ENCODE measurements at places on chromosomes 16 and 17.

GRCh38 chr17:73644145-73645049, at the start of gene SDK2:
TSS of gene SDK2 (minus strand) at chr17:73644445. CDS start at chr17:73644088, 357 bp downstream.
- no peak for DNase-seq

- no peak for DNase-seq
These were observed 45.0 kb downstream of the SCNN1G start for GRCh38 chr16:23227529-23227928.

DNA sequence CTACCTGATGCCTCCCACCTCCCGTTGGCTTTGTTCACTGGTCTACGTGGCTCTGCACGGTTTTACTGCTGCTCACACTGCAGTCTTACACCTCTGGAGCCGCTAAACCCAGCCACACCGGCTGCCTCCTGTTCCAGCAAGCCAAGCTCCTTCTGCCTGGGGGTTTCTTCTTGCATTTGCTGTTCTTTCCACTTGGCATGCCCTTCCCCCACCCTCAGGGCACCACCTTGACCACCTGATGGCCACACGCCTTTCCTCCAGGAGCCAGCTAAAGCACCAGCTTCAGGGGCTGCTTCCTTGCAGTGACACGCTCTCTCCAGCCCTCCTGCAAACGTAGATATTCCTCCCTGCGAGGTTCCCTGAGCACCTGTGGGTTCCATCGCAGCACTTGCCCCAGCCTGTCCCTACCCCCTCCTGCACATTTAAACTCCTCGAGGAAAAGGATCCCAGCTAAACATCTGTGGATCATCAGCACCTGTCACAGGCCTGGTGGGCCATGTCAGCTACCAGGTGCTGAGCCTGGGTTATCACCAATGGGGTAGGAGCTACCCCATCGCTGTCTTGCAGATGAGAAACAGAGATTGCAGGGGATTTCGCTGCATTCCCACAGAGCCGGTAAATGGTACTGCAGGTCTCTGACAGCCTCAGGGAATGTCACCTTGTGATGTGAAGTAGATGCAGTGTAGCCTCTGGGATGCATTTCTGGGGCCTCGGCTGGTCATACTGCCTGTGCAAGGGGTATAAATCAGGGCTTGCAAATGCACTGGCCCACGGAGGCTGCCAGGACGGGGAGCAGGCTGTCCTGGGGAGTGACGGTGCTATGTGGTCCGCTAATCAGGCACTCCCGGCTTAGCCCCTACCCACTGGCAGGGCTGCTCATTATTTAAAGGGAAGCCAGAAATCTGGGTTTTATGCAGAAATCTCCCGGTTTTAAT, 285.2 kb downstream of the CPPED1 start:
- DNase-seq = no peak

DNA sequence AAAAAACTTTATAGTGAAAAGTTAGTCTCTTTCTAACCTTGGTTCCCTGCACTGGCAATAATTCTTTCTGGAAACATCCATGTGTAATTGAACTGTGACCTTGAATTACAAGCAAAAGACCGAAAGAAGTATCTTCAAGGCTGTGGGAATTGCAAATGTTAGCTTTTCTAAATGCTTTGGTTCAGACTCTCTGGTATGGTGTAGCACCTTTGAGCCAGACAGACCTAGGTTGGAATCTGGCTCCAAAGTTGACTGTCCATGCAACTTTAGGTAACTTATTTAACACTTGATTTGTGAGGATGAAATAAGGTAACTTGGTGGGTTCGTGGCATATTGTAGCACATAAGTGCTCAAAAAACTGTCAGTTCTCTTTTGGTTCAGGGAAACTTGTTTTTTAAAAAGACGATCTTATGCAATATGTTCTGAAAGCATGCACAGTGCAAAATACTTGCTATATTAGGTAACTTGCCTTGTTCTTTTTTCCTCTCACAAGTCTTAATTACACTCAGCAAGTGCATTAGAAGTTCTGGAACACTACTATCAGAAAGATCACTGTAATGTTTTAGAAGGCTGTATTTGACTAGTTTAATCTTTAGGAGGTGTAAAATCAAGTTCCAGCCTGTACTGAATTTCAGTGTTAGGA, 46.3 kb downstream of the TANGO6 start:
- DNase-seq = no peak

GRCh38 chr16:89324056-89325010, 106.8 kb downstream of the ZNF778 start:
- no peak for DNase-seq

DNA sequence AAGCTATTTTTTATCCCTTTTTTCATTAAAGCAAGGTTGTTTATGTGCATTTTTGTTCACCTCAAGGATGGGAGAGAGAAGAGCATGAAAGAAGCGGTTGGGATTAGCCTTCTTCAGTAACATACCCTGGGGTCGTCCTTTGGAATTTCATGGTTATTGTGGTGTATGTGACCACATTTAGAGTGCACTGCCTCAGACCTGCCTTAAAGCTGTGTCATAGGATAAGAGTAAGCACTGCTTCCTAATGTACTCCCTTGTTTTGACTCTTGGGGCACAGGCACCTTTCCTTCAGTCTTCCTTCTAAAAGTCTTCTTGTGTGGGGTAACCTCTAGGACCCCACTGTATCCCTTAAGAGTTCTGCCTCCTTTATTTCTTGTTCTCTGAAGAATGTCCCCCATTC, 28.9 kb downstream of the TNRC6A start:
- DNase-seq = no peak

DNA sequence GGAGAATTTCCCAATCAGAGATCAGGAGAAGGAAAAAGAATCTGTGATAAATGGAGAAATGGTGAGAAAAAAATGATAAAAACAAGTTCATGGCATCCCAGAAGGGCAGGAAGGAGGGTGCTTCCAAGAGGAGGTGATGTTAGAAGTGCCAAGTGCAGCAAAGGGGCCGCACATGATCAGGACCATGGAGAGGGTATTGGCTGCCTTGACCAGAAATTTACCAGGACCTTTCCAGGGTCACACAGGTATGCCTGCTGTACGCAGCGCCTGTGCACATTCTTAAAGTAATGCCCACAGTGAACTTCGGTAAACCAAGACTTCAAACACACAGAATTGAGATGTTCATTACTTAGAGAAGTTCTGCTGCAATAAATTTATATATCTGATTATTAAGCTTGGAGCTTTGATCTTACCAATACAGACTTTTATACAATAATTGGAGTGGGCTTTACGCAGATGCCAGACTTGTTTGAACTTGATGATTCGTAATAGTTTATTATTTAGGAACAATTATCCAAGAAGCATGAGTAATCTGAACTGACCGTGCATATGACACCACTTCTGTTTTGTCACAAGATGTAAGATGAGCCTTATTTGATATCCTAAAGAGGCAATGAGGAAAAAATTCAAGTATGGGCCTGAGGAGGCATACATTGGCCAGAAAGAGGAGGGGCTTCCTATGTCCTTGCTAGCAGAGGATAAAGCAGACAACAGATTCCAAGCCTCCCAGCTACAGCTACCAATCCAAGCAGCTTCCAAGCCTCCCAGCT, 2.2 kb upstream of the KRT33A start:
- no peak for DNase-seq

DNA sequence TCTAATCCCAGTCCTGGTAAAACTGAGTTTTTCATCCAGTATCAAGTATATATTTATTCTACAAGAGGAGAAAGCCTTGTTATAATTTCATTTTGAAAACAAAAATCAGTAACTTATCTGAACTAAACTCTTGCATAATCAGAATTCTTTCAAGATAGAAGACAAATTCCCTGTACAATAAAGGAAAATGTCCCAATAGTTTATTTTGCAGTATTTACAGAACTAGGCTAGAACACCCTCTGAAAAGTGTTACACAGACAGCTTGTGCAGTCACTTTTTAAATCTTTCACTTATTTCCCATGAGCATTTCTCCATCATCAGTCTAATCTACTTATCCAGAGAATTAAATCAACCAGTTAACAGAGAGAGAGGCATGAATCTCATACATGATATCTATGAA, 48.5 kb downstream of the SPOP start:
- DNase-seq = no peak

DNA sequence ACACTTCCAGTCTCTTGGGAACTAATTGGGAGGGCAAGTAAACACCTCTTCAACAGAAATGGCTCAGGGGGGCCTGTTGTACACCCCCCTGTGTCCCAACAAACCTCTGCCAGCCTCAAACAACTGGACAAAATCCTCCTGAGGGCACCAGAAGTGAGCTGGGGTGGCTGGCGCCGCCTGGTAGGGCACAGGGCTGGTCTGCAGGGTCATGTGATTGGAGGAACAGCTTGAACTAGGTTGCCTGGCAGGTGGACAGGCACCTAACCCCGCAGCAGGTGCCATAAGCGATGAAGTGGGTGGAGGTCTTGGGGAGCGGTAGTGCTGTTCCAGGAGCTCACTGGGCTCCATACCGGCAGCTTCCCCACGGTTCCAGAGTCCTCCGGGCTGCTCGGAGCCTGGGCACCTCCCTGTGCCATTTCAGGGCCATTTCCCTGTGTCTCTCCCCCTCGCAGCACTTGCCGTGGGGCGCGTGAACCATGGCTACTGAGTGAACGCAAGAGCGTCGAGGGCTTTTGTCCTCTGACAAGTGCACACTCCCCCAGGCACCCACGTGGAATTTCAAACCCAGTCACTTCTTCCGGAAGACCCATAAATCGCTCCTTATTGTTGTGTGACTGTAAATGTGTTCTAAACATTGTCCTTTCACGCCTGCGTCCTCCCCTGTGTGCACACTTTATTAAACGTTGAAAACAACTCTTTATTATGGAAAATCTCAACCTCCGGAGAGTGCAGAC, 101.5 kb downstream of the SEC14L1 start:
- DNase-seq = no peak

DNA sequence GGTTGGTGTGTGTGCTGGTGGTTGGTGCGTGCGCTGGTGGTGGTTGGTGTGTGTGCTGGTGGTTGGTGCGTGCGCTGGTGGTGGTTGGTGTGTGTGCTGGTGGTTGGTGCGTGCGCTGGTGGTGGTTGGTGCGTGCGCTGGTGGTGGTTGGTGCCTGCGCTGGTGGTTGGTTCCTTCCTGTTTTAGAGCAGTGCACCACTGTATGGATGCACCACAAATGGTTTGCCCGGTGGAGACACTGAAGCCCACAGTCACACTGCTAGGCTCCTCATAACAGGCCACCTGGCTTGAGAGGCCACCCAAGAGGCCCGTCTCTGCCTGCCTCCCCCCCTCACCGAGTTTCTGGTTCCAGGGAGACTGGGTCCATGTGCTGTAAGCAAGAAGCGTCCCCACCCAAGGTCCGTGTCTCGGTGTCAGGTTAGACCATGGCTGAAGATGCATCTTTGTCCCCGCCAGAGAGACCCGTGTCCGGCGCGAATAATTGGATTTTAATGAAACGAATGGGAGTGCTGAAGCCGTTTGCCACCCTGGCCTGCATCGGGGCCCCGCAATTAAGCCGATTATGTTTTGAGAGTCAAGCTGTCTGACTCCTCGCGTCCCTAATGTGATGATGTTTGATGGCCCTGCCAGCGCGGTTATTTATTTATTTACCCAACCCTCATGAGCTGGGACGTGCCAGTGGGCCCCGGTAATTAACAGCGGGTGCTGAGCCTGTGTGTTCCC, 161.3 kb upstream of the GSE1 start:
- DNase-seq = no peak

GRCh38 chr16:8554881-8555280, 35.4 kb downstream of the TMEM114 start:
- no peak for DNase-seq

GRCh38 chr17:14712611-14713021, 411.7 kb downstream of the HS3ST3B1 start:
- DNase-seq = no peak

DNA sequence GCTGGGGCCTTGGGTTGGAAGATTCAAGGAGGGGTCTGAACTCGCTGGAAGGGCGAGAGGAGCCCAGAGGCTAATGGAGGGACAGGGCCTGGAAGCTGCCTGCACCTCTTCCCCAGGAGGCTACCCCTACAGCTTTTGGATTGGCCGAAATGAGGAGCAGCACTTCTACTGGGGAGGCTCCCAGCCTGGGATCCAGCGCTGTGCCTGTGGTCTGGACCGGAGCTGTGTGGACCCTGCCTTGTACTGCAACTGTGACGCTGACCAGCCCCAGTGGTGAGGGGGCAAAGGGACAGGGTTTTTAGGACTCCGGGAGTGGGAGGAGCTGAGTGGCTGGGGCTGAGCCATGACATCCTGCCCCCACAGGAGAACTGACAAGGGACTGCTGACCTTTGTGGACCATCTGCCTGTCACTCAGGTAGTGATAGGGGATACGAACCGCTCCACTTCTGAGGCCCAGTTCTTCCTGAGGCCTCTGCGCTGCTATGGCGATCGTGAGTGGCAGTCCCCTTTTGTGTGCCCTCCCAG, 8.8 kb downstream of the CNTNAP1 start:
- DNase-seq = no peak

DNA sequence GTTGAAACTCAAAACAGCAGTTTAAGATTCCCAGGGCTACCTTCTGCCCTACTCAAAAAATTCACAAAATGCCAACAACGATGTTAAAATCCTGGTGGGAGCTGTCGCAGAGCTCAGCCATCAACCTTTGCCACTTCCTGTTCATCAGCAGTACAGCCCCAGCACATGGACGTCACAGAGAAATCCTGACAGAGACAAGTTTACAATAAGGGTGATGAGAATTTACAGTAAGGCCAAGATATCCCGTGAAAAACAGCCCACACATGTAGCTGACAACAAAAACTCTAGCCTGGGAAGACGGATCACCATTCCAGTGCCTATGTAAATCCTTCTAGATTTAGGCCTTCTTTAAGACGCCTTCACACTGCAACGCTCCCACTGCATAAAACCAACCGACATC, 18.8 kb downstream of the USP22 start:
- no peak for DNase-seq

DNA sequence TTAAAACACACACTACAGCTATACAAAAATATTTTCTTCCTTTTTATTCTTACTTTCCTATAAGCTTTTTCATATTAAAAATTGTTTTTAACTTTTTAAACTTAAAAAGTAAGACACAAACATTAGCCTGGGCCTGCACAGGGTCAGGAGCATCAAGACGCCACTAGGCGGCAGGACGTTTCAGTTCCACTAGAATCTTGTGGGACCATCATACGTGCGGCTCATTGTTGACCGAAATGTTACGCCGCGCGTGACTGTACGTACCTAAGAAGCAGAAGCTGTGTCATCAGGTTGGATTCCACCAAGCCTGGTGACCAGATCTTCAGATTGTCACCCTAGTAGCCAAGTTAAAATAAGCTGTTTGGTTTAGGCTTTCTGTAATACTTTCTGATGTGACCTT, 47.1 kb downstream of the USP10 start:
- no peak for DNase-seq

GRCh38 chr16:35714665-35715064, 2255.3 kb downstream of the TP53TG3F start:
- DNase-seq = no peak

DNA sequence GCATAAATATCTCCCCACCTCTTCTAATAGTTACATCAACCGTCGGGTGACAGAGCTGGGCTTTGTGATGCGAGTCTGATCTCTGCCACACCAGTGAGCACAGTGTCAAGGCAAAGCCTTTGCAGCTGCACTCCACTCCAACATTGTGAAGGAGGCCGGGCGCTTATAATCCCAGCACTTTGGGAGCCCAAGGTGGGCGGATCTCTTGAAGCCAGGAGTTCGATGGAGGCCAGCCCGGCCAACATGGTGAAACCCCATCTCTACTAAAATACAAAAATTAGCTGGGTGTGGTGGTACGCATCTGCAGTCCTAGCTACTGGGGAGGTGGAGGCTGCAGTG, 18.9 kb downstream of the CYB5D2 start:
- no peak for DNase-seq
